ENCODE measurements at places on chromosomes 3 and 15.

- H3K27me3 ChIP-seq, result peaks cover 80% of the 10 kb centered on the region
- DNase-seq, result no peak
- H3K4me3 ChIP-seq, result peak within 1 kb of the TSS; percentile 46
- no peaks in the 10 kb centered on the region for H3K36me3 ChIP-seq
- peaks cover 9% of the 10 kb centered on the region for H3K4me1 ChIP-seq
- H3K27ac ChIP-seq, result no peak within 1 kb of the TSS
Observed at GRCh38 chr15:100879464-100880138, at the start of gene ALDH1A3. Gene ALDH1A3, plus strand, starts transcription at chr15:100879831. Its CDS starts 77 bp downstream, at chr15:100879908.

DNA sequence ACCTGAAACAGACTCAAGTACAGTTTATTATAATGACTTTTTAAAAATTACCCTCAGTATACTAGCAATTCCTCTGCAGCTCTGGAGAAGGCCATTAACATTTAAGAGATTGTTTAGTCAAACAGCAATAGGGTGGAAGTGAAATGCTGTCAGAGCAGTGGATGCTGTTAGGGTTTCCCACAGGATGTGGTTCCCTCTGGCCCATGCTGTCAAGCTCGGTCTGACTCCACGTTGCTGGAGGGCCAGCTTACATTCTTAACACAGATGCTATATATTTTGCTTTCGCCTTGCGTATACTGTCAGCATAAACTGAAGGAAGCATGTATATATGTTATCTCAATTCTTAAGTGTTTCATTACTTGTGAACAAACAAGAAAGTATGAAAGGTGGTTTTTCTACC, 231.1 kb upstream of the COL8A1 start:
- H3K27me3 ChIP-seq, result no peaks in the 10 kb centered on the region
- H3K4me1 ChIP-seq, result no peaks in the 10 kb centered on the region
- no peaks in the 10 kb centered on the region for H3K36me3 ChIP-seq
- H3K27ac ChIP-seq, result no peak overlapping the region

GRCh38 chr15:100900136-100900794, 18.9 kb upstream of the LRRK1 start:
- H3K27me3 ChIP-seq, result peaks cover 11% of the 10 kb centered on the region
- H3K4me1 ChIP-seq, result no peaks in the 10 kb centered on the region
- H3K27ac ChIP-seq, result no peak overlapping the region
- H3K36me3 ChIP-seq, result no peaks in the 10 kb centered on the region
- DNase-seq, result no peak

DNA sequence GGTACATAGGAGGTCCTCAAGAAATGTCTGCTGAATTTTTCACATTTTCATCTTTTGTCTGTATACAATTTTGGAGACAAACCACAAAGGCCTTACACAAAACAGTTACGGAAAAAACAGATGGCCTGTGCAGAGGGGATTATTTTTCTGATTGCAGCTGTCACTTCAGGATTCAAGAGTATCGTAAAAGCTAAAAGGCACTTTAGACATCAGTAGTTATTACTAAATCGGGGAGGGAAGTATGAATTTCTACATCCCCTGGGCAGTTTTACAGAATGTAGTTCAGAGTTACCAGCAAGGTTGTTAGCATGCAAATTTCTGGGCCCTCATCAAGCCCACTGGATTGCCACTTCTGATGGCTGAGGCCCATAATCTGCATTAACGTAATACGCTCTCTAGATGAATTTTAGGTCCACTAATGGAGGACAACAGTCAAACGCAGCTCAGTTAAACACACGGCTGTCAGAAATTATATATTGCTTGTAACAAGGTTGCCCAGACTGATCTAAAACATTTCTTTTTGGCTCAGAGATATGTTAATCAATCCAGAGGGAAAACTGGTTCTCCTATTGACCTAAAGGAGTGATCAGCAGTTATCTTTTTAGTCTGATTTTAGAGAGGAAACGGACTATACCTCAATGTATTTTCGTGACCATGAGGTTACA, 1.1 kb downstream of the RIOX2 start:
- peaks cover 86% of the 10 kb centered on the region for H3K4me1 ChIP-seq
- peaks cover 23% of the 10 kb centered on the region for H3K36me3 ChIP-seq
- H3K27ac ChIP-seq, result peak overlapping the region; percentile 93
- peak overlapping the region; percentile 86 for H3K4me3 ChIP-seq
- H3K27me3 ChIP-seq, result no peaks in the 10 kb centered on the region

DNA sequence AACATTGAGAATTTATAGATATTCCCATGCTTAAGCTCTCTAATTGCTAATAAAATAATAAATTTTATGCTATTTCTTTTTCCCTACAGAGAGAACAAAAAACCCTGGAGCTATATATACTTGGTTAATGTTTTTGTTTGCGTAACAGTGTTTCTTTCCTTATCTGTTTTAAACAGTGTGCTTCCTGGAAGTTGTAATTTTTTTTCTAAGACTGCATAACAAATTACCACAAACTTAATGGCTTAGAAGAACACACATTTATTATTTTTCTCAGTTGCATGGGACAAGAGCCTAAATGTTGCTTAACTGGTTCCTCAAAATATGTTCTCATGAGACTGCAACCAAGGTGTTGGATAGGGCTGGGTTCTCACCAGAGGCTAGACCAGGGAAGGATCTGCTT, 49.7 kb upstream of the DPH6 start:
- H3K27me3 ChIP-seq, result peaks cover 3% of the 10 kb centered on the region
- no peak overlapping the region for H3K27ac ChIP-seq
- H3K4me3 ChIP-seq, result no peak overlapping the region
- DNase-seq, result no peak
- no peaks in the 10 kb centered on the region for H3K36me3 ChIP-seq

- H3K4me1 ChIP-seq, result no peaks in the 10 kb centered on the region
- H3K36me3 ChIP-seq, result no peaks in the 10 kb centered on the region
- no peaks in the 10 kb centered on the region for H3K27me3 ChIP-seq
- H3K4me3 ChIP-seq, result no peak overlapping the region
- no peak overlapping the region for H3K27ac ChIP-seq
- DNase-seq, result no peak
Observed at GRCh38 chr3:39941931-39942330, 132.5 kb downstream of the MYRIP start.

GRCh38 chr3:169344465-169344864, 319.0 kb downstream of the MECOM start:
- no peak overlapping the region for H3K27ac ChIP-seq
- H3K27me3 ChIP-seq, result no peaks in the 10 kb centered on the region
- no peak for DNase-seq
- no peaks in the 10 kb centered on the region for H3K36me3 ChIP-seq
- no peaks in the 10 kb centered on the region for H3K4me1 ChIP-seq

GRCh38 chr3:132984181-132984580, 54.0 kb upstream of the TMEM108 start:
- no peak overlapping the region for H3K4me3 ChIP-seq
- H3K4me1 ChIP-seq, result no peaks in the 10 kb centered on the region
- no peak for DNase-seq
- no peaks in the 10 kb centered on the region for H3K27me3 ChIP-seq
- no peak overlapping the region for H3K27ac ChIP-seq
- H3K36me3 ChIP-seq, result no peaks in the 10 kb centered on the region

- H3K4me1 ChIP-seq, result peaks cover 60% of the 10 kb centered on the region
- H3K4me3 ChIP-seq, result peak overlapping the region; percentile 86
Observed at GRCh38 chr3:129248286-129248979, 973 bp upstream of the COPG1 start.

GRCh38 chr3:52317208-52318000, 1.3 kb downstream of the DNAH1 start:
- DNase-seq, result peak; percentile 79
- no peaks in the 10 kb centered on the region for H3K36me3 ChIP-seq
- H3K27me3 ChIP-seq, result no peaks in the 10 kb centered on the region
- H3K4me3 ChIP-seq, result peak overlapping the region; percentile 51

DNA sequence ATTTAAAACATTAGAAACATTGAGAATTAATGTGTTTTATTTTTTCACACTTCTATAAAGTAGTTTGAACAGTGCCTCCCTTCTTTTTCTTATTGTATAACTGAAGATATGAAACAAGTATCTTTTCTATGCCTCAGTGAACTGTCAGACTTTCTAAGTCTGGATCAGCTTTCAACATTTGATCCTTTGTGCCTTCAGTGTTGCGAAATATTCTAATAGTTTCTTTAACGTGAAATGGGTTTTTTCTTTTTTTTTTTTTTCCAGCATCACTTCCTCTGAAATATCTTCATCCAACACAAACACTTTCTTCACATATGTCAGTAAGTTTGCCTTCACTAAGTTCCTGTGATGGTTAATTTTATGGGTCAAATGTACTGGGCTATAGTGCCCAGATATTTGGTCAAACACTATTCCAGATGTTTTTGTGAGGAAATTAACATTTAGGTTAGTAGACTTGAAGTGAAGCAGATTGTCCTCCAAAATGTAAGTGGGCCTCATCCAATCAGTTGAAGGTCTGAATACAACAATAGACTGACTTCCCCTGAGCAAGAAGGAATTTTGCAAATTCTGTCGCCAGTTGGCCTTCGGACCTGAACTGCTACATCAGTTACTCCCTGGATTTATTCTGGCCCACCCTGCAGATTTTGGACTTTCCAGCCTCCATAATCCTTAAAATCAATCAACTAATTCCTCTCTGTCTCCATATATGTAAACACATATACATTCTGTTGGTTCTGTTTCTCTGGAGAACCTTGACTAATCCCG, 6.4 kb upstream of the CPOX start:
- H3K27me3 ChIP-seq, result peaks cover 9% of the 10 kb centered on the region
- H3K4me1 ChIP-seq, result peaks cover 4% of the 10 kb centered on the region
- no peak overlapping the region for H3K4me3 ChIP-seq
- no peaks in the 10 kb centered on the region for H3K36me3 ChIP-seq
- no peak overlapping the region for H3K27ac ChIP-seq

- no peak overlapping the region for H3K4me3 ChIP-seq
- DNase-seq, result no peak
- no peaks in the 10 kb centered on the region for H3K36me3 ChIP-seq
- H3K27ac ChIP-seq, result no peak overlapping the region
- H3K4me1 ChIP-seq, result no peaks in the 10 kb centered on the region
Observed at GRCh38 chr3:53570709-53571108, 76.3 kb downstream of the CACNA1D start.

DNA sequence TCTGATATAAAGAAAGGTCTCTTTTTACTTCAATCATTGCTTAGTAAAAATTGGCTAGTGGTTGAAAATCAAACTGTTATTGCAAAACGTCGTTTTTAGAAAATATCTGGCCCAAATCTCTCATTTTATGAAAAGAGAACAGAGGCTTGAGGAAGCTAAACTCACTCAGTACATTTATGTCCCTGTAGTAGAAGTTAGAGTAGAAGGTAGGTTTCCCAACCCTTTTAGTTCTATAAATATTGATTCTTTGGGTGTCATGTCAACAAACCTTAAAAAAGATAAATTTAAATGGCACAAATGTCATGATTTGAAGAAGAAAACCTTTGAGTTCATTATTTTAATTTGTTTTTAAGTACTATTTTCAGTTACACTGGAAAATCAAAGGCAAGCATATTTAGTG, 722.3 kb upstream of the NECTIN3 start:
- H3K4me3 ChIP-seq, result no peak overlapping the region
- no peaks in the 10 kb centered on the region for H3K27me3 ChIP-seq
- no peak overlapping the region for H3K27ac ChIP-seq
- H3K4me1 ChIP-seq, result no peaks in the 10 kb centered on the region

- peak; percentile 47 for DNase-seq
- peak overlapping the region; percentile 74 for H3K27ac ChIP-seq
- peaks cover 37% of the 10 kb centered on the region for H3K4me1 ChIP-seq
- no peaks in the 10 kb centered on the region for H3K27me3 ChIP-seq
- H3K4me3 ChIP-seq, result no peak overlapping the region
- peaks cover 25% of the 10 kb centered on the region for H3K36me3 ChIP-seq
Observed at GRCh38 chr15:44882499-44882968, 74.0 kb upstream of the TERB2 start.

Measured in activated CD4-positive, alpha-beta memory T cell treated with anti-CD3 and anti-CD28 coated beads, Interleukin-2, amount 10 ng/mL, durations not matched to agents 7 days and 5 days (primary cell).